Stimulated activated CD4-positive, alpha-beta T cell treated with anti-CD3 and anti-CD28 coated beads, Interleukin-12 subunit alpha, Interleukin-12 subunit beta, amount 100 ng/mL, for 24 hours (primary cell): ENCODE measurements at places on chromosomes 3 and 15.

DNA sequence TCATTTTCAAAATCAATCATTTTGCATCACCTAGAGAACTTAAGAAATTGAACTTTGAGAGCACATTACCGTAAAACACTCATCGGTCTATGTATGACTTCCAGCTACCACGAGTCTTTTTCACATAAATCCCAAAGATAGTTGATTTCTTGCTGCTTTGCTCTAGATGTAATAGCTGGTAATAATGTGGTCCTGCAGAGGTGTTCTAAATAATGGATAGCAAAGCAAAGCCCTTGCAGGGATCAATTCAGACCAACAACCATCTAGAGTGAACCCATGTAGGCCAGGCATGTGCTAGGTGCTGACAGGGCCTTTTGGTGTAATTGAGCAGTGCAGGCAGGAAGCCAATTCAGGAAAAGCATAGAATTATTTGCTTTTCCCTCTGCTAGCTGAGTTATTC, 26.1 kb upstream of the C3orf80 start:
- DNase-seq: no peak

DNA sequence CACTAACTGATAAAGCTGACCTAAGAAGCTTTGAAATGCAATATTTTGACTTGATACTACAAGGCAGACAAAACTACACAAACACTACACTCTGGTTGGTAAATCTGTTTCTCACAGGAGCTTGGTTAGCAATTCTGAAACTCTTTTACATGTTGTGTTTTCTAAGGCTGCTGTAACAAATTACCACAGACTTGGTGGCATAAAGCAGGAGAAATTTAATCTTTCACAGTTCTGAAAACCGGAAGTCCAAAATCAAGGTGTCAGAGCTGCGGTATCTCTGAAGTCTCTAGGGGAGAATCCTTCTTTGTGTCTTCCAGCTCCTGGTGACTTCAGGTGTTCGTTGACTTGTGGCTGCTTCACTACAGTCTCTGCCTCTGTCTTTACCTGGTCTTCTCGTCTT, 12.9 kb upstream of the PFN2 start:
- no peak for DNase-seq

- DNase-seq: no peak
Measured at GRCh38 chr15:38369936-38370478, 83.9 kb upstream of the FAM98B start.

GRCh38 chr3:5735896-5736295, 548.4 kb downstream of the EDEM1 start:
- DNase-seq: no peak

GRCh38 chr3:134361162-134361835, 12.9 kb downstream of the AMOTL2 start:
- DNase-seq: no peak

GRCh38 chr3:151404316-151404715, 19.8 kb upstream of the P2RY12 start:
- DNase-seq: no peak
